Activated CD4-positive, alpha-beta T cell treated with anti-CD3 and anti-CD28 coated beads for 1 hour (primary cell): ENCODE measurements at places on chromosomes 1 and 21.

DNA sequence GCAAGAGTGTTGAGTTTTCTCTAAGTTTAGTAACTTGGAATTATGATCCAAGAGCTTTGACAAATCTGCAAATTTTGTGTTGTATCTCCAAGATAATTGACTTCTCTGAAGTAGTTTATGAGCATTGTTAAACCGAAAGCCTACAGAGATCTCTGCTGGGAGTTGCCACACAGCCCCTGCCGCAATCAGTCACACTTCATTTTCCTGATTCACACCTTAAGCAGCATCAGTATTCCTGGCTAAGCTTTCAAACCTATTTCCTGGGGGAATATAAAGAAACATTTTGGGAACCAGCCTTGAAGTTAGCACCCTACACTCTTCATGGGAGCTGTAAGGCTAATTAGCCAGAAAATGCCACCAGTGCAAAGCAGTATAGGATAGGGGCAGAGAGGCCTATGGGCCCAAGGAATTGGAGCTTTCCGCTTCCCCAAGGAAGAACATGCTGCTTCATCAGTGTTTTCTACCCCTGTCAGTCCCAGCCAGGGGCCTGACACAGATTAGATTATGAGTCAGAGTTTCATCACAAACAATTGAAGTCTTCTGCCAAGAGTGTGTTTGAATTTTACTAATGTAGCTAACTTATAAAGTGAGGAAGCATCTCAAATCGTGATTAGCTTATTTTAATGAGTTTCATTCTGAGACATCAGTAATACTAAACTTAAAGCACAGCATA is 23.2 kb upstream of the CACYBP start:
- no peak for DNase-seq

DNA sequence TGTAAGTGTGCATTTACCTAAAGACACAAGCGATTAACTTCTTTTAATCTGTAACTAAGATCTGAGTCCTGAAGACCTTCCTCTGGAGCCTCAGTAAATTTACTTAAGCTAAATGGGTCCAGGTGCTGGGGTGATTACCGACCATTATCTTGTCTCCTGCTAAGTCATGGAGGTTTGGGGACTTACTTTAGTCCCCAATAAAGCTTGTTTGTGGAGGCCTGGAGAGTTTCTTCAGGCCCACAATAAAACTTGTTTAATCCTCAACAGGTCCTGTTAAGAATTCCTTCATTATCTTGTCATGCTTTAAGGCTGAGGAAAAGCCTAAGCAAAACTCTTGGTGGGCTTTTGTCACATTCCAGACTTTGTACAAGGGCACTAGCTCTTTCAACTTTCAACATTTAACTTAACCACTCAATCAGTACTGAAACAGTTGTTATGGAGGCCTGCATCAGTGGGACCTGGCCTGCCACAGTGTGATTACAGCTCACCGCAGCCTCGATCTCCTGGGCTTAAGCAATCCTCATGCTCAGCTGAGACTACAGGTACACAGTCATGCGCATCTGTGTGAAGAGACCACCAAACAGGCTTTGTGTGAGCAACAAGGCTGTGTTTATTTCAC is 84.0 kb downstream of the FMO4 start:
- no peak for DNase-seq

DNA sequence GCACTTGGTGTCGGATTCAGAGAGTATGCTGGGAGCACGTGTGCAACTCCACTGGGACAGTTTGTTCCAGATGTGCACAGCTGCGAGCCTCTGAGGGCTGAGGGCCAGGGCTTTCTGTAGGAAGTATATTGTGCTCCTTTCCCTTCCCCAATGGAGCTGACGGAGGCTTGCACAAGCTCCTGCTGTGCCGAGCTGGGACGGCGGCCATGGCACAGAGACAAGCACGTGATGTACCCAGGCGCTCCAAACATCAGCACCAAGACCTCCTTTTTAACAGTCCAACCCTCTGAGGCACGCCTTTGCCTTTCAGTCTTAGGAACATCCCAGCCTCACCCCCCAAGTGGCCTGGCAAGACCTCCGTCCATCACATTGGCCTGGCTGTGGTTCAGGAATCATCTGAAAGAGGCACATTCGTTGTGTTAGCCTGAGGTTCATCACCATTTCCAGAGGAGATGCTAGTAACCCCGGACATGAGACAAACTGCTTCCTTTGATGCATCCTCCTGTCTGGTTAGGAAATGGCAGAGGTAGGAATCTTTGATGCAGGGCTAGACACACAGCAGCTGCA is 339.2 kb upstream of the KAZN start:
- DNase-seq, result no peak

- DNase-seq, result no peak
Measured at GRCh38 chr1:54362881-54363340, 43.3 kb downstream of the SSBP3 start.

- no peak for DNase-seq
Measured at GRCh38 chr1:24501371-24502064, 1.1 kb upstream of the RCAN3 start.

DNA sequence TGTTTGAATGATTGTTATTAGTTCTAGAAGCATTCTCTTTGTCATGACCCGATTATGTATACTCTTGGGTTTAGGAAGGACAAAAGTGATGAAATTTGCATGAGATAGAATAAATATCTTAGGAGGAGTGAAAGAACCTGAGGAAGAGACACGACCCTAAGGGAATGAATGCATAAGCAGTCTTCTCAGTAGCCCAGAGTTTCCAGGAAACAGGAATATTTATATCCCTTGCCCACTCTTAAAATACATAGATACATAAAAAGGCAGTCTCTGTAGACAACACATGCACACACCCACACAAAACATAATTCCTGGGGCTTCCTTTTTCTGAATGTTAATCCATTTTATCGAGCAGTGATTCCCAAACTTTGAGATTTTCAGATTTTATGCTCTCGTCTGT is 19.4 kb downstream of the CLEC20A start:
- DNase-seq, result no peak

DNA sequence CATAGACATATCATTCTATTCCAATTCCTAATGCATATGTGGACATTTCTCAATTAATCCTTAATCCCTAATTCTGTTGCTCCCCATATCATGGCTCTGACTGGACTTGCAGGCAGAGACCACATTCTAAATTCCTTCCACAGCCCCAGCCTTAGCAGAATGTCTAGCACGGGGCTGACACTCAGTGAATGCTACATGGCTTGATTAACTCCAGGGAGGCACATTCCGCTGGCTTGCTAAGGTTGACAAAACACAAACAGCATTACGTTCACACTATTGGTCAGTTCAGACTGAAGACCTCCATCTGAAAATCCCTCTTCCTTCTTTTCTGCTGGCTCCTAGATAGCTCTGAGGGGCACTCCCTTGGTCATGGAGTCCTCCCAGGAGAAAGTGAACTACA is 119.4 kb downstream of the ASTN1 start:
- no peak for DNase-seq

- no peak for DNase-seq
Measured at GRCh38 chr1:193308438-193308837, 122.0 kb upstream of the B3GALT2 start.

DNA sequence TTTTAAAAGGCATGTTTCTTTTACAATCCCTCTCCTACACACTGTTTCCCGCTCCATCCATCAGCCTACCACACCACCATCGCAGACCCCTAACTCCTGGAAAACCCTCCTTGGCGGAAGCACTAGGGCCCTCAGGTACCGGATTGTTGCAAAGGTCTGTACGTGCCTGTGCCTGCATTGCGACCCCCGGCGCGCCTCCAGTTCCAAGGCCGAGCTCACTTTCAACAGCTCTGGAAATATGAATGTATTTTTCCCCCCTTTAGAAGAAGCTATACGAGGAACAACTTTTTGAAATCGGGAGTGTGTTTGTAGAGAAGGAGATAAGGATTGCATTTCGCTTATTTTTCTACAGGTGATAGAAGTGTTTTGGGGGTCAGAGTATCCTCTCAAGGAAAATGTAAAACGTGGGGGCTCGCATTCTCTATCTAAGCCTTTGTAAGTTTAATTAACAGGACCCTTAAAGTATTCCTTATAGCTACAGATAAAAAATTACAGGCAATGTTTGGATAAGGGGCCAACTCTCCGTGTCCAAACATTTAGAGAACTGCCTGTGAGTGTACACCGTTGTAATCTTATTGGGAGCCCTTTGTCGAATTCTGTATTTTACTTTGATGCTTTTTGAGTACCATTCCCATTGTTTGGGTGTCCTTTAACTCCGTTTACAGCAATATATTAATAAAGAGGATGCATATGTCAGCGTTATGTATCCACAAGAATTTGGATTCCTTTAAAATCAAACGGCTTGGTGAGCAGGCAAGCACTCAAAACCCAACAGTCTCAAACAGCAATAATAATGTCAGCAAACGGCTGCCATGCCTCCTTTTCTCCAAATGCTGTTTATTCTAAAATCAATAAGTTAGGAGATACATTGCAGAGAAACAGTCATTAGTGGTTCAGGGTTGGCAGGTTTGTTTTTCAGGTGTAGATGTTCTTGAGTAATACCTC is 5.9 kb downstream of the PRRX1 start:
- no peak for DNase-seq

- no peak for DNase-seq
Measured at GRCh38 chr1:210949039-210949438, 184.9 kb downstream of the KCNH1 start.

DNA sequence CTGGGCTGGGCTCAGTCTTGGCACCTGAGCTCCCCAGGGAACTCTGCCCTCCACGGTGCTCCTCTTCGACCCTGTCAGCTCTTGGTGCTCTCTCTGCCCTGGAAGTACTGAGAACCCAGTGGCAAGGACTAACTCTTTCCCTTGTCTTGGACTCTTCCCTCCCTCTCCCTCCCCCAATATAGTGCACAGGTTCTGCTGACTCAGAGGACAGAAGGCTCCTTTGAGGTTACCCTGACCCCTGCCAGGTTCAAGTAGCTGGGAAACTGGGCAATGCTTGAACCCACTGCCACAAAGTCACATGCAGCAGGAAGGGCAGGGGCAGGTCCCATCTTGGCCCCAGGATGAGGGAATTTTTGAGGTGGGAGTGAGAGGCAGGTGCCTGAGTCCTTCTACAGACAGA is 20.3 kb downstream of the KCNQ4 start:
- no peak for DNase-seq

- DNase-seq, result no peak
Measured at GRCh38 chr1:43991200-43991475, 261 bp upstream of the CCDC24 start.

GRCh38 chr1:6205849-6206519 is at the start of gene RNF207:
RNF207 (plus strand) TSS chr1:6206119; CDS start chr1:6206536, 417 bp downstream.
- peak; percentile 32 for DNase-seq

GRCh38 chr1:109529881-109530456 is 9.7 kb upstream of the GPR61 start:
- DNase-seq, result no peak

GRCh38 chr1:161258439-161259344 is at the start of gene PCP4L1:
PCP4L1 (plus strand) TSS chr1:161258745; CDS start chr1:161258975, 230 bp downstream.
- DNase-seq, result peak; percentile 10

GRCh38 chr1:24929398-24930259 is 447 bp downstream of the RUNX3 start:
- DNase-seq, result peak; percentile 32

DNA sequence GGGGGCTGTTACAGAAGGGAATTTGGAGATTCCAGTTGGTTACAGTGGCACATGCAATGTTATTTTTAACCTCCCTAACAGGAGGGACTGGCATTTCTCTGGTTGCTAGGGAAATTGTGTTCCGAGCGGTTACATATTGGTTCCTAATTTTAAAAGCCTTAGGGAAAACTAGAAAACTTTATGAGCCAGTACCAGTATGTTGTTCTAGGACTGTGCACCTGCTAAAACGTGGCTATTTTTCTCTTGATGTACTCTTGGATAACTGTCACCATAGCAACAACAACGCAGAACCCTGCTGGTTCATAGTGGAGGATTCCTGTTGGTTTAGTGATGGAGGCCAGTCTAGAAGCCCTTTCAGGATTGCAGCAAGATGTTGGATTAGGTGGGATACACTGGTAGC is 68.9 kb upstream of the PGBD5 start:
- no peak for DNase-seq

GRCh38 chr1:223802602-223803001 is 43.1 kb downstream of the TP53BP2 start:
- no peak for DNase-seq

GRCh38 chr1:4072481-4073153 is 172.5 kb upstream of the C1orf174 start:
- no peak for DNase-seq

DNA sequence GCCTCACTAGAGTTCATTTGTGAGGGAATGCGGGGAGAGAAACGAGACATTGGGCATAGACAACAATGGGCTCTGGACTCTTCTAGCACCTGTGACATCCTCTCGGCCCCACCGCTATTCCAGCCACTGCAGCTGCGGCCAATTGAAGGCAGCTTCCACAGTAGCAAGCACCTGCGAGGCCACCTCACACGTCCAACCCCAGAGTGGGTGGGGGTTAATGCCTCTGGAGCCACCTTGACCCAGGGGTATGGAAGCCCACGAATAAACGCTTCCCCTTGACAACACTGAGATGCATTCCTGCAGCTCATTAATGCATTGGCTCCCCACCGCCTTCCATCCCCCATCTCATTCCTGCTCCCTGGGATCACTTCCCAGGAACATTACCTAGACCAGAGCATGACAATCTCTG is 104.4 kb downstream of the GLIS1 start:
- peak; percentile 2 for DNase-seq

GRCh38 chr1:172351754-172352161 is 68.7 kb upstream of the C1orf105 start:
- no peak for DNase-seq

DNA sequence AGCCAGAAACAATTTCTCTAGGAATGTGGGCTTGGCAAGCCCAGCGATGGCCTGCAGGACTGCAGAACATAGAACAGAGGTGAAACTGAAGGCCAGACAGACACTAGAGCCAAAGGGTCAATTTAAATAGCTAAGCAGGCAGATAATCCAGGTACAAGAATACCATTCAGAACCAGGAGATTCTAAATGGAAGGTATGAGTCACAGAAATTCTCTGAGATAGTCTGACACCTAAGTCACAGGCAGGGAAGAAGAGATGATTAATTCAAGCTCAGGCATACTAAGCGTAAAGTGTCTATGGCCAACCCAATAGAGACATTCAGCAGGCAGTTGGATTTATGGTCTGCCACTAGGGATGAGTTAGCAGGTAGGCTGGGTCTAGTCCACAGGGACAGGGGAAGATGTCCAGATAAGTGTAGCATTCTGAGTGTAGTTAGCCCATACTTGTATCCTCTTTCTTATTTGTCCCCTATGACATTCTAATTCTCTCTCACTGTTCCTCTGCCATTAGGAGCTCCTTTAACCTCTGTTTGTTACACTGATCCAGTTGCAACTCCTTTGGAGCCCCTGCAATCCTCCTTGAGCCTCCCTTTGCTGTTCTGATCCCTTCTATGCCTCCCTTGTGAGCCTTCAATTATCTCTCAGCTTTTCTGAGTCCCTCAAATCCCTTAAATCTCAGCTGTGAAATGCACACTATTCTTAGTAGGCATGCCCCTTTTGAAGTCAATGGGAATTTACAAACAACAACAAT is 383.8 kb downstream of the LMO4 start:
- no peak for DNase-seq

- DNase-seq, result no peak
Measured at GRCh38 chr1:29809446-29810120, 573.3 kb downstream of the PTPRU start.
